Fibroblast of skin of scalp (primary cell): ENCODE measurements at places on chromosomes 13 and 19.

- DNase-seq, result no peak
These were observed 13.3 kb upstream of the RASA3 start for GRCh38 chr13:114145722-114146121.

GRCh38 chr13:21316376-21316775 lies 139.9 kb downstream of the MRPL57 start:
- no peak for DNase-seq

GRCh38 chr19:55442372-55442961 lies 633 bp downstream of the SHISA7 start:
- DNase-seq, result no peak

DNA sequence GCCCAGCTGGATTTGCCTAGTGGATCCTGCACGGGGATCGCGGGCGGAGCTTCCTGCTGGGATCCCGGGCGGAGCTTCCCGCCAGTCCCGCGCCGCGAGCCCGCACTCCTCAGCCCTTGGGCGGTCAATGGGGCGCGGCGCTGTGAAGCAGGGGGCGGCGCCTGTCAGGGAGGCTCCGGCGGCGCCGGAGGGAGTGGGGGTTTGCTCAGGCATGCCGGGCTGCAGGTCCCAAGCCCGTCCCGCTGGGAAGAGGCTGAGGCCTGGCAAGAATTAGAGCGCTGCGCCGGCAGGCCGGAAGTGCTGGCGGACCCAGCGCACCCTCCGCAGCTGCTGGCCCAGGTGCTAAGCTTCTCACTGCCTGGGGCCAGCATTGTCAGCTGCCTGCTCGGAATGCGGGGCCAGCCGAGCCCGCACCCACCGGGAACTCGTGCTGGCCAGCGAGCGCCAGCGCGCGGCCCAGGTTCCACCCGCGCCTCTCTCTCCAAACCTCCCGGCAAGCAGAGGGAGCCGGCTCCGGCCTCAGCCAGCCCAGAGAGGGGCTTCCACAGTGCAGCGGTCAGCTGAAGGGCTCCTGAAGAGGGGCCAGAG lies 119.6 kb downstream of the PRR20E start:
- no peak for DNase-seq

- peak; percentile 48 for DNase-seq
These were observed 758 bp upstream of the CACNG7 start for GRCh38 chr19:53908106-53908934.

DNA sequence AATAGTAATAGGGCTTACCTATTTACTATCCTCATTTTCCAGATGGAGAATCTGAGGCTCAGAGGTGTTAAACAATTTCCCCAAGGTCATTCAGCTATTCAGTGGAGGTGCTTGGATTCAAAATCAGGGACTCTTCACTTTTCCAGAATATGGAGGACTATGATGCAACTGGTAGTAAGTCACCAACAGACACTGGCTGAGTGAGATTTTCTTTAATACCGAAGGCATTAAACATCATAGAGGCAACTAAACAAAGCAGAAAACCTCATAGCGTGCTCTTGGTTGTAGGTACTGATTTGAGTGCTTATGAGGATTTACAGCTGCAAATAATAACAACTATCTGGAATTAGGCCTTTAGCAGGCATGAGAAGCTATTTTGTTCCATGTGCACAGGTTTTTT lies 134.4 kb downstream of the DLEU7 start:
- DNase-seq, result peak; percentile 50

- DNase-seq, result peak; percentile 75
These were observed 41.9 kb upstream of the POSTN start for GRCh38 chr13:37640499-37640898.

DNA sequence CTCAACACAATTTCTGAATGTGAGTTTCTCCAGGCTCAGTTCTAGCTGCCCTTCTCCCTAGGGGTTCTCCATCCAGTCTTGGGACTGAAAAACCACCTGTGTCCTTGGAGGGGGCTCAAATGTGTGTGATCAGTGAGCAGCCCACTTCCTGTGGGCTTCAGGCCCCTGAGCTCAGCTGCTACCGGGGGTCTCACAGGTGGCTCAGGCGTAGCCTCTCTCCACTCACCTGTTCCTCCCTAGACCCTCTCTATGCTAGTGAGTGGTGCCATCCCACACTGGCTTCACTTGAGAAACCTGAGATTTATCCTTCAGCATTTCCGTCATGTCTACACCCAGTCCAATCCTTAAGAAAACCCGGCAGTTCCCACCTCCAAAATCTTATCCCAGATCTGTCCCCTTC lies 39.8 kb upstream of the GPI start:
- DNase-seq, result no peak

DNA sequence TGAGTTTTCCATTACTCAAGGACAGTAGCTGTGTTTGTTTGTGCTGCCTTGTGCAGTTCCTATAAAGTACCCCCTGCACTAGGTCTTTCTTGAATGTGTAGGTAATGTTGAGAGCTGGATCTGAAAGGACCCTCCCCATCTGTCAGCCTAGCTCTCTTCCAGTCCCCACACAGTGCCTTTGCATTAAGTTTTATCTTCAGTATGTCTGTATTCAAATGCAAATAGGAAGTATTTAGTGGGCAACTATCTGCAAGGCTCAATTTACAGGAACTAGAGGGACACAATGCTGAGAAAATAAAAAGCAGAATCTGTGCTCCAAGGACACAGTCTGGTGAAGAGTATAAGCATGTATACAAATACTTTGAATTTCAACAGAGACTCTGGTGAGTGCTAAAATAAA lies 558.5 kb downstream of the RFC3 start:
- DNase-seq, result no peak

GRCh38 chr13:75774176-75774575 lies 138.0 kb downstream of the LMO7 start:
- DNase-seq, result no peak

DNA sequence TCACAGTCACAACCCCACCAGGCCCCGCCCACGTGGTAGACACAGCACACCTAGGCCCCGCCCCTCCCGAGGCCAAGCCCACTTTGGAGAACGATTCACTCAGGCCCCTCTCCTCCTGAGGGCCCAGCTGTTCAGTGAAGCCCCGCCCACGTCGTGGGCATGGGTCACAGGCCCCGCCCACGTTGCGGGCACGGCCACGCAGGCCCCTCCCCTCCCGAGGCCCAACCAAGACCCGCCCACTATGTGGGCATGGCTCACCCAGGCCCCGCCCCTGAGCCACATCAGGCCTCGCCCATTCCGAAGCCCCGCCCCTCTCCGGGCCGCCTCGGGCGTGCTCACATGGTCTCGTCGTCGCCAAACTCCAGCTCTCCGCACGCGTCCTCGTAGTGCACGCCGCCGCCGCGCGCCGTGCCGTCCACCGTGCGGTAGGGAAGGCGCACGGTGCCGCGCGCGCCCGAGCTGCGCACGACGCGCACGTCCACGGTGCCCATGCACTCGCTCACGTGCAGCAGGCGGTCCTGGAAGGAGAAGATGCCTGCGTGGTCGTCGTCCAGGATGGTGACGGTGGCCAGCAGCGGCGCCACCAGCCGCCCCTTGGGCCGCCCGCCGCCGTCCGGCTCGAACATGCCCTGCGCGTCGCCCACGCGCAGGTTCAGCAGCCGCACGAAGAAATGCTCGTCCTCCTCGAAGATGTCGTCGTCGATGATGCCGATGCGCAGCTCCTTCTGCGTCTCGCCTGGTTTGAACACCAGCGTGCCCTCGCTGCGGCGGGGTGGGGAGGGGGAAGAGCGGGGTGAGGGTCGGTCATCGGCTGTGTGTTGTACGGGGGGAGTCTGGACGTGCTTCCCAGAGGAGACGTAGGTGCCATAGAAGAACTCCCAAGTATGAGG lies 24.0 kb downstream of the SLC8A2 start:
- DNase-seq, result peak; percentile 50

DNA sequence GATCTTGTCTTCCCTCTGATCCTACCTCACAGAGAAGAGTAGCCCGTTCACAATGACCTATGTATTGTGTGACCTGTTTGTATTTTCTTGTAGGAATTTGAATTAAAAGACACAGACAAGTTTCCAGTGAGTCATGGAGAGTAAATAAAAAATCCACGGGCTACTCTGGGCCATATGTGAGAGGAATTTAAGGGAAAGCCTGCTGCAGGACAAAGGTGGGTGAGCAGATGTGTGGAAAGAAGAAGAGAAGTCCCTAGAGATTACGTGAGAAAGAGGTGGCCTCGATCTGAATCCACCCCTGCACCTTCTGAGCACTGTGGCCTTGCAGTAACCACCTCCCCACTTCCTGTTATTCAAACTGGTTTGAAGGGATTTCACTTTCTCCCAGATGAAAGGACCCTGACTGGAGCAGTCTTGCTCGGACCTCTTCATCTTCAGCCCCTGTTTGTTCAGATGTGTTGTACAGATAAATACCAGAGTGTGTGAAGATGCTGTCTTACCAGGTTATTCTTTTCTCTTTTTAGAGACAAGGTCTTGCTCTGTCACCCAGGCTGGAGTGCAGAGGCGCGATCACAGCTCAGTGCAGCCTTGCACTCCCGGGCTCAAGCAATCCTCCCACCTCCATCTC lies 205.4 kb downstream of the PDS5B start:
- no peak for DNase-seq

GRCh38 chr13:32443111-32443510 lies 15.2 kb upstream of the N4BP2L1 start:
- peak; percentile 12 for DNase-seq

- peak; percentile 62 for DNase-seq
These were observed 77.8 kb downstream of the TUBGCP3 start for GRCh38 chr13:112510002-112510780.

DNA sequence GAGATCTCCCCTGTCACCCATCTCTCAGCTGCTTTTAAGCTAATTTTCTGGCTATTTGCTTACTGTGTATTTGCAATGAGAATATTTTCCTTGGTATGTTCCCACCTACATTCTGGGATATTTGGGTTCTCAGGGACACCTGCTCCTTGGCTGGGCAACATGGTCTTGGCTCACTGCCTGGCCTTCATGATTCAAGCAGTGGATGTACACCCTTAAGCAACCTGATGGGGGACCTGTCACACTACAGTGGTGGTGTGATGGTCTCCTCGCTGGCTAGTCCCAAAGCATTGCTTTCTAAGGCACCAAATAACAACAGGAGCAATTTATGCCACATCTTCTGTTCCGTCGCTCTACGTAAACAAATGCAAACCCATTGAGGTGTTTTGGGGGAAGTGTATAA lies 35.3 kb upstream of the RFC3 start:
- DNase-seq, result no peak
